ENCODE measurements at places on chromosomes 2 and 18.

DNA sequence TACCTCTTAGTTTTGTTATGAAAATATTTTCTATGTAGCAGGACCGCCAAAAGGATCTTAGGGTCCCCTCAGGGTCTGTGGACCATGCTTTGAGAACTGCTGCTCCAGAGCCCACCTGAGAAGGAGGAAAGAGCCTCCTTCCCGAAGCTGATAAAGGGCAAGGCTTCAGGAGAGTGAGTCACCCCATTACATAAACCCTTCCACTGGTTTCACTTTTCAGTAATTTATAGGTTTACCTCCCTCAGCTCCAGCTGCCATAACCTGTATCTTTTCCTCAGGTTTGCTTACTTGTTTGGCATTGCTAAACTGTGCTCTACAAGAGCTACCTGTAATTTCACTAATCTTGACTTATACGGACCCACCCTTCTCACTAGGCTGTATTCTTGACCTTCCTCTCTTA is 6.6 kb downstream of the TTLL4 start:
- no peak for DNase-seq

GRCh38 chr2:153132418-153132817 is 346.1 kb downstream of the RPRM start:
- no peak for DNase-seq

DNA sequence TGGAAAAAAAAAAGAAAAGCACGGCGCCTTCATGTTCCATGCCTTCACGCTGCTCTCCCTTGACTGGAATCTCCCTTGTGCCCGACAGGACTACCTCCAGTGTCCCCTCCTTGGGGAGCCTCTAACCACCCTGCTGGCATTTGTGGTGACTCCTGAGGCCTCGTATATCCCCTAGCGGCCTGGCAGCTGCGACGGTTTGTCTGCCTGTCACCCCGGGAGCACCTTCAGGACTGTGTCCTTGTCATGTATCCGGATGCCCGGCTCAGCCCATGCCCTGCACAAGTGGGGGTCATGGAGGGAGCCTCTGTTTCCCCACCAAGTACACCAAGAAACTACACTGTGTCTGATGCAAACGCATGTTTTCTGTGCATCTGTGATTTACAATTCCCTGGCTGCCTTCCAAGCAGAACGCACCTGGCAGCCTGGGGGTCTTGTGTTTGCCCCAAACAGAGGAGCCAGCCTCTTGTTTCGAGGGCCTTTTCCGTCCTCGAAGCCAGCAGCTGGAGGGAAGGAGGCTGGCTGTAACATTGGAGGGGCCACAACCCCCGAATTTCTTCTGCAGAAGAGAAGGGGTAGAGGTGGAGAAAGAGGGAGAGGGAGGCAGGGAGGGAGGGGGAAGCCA is 18.9 kb downstream of the TWIST2 start:
- no peak for DNase-seq

- DNase-seq = no peak
Measured at GRCh38 chr2:203246646-203247045, 7.8 kb downstream of the CYP20A1 start.

DNA sequence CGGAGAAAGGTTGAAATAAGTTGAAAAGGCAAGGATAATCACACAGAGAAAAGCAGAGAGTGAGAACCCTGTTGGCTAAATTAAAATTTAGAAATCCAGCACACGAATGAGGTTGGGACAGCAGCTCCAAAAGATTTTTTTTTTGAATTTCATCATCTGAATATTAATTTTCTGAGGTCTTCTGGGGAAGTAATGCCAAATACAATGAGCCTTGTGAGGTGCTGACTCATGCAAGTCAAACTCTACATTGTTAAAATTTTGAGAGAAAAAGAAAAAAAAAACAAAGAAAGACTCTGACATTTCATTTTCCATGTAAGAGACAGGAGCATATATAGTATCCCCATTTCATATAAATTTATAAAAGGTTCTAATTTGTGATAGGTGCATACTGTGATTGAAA is 614.2 kb upstream of the CDH2 start:
- no peak for DNase-seq

- DNase-seq = no peak
Measured at GRCh38 chr2:74186038-74186437, 7.4 kb upstream of the MOB1A start.

GRCh38 chr2:120763931-120764330 is 28.3 kb downstream of the GLI2 start:
- no peak for DNase-seq

DNA sequence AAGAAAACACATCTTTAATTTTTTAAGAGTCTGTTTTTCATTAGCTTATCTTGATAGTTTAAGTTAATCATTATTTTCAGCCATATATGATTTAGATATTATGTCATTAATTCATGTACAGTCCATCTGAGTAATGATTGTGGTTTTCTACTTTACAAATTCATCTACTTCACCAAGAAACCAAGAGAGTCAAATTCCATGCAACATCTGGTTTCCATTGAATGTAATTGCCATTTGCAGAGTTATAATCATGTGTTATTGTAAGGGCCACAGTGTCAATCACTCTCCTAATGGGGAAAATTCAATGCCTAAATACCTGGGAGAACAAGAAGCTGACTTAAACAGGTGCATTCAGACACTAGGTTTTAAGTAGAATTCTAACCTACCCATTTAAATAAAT is 217.2 kb upstream of the OSR1 start:
- DNase-seq = no peak

- no peak for DNase-seq
Measured at GRCh38 chr2:217981084-217981730, 21.6 kb downstream of the TNS1 start.

DNA sequence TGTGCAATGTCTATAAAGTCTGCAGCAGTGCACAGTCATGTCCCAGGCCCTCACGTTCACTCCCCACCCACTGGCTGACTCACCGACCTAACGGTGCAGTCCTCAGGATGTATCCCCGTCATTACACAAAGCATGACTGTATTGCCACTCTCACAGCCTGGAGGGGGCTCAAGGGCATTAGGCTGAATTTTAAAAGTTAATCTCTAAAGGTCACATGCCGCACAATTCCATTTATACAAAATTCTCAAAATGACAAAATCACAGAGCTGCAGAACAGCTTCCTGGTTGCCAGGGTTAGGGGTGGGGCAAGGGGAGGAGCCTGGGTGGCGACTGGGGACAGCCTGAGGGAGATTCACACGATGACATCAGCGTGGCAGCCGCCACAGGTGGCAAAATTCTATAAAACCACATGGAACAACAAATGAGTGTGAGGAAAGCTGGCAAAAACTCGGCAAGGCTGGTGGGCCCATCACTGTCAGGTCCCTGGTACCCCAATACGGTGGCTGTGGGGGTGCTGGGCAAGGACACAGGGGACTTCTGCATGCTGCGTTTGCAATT is 97.6 kb downstream of the NDUFA10 start:
- no peak for DNase-seq

DNA sequence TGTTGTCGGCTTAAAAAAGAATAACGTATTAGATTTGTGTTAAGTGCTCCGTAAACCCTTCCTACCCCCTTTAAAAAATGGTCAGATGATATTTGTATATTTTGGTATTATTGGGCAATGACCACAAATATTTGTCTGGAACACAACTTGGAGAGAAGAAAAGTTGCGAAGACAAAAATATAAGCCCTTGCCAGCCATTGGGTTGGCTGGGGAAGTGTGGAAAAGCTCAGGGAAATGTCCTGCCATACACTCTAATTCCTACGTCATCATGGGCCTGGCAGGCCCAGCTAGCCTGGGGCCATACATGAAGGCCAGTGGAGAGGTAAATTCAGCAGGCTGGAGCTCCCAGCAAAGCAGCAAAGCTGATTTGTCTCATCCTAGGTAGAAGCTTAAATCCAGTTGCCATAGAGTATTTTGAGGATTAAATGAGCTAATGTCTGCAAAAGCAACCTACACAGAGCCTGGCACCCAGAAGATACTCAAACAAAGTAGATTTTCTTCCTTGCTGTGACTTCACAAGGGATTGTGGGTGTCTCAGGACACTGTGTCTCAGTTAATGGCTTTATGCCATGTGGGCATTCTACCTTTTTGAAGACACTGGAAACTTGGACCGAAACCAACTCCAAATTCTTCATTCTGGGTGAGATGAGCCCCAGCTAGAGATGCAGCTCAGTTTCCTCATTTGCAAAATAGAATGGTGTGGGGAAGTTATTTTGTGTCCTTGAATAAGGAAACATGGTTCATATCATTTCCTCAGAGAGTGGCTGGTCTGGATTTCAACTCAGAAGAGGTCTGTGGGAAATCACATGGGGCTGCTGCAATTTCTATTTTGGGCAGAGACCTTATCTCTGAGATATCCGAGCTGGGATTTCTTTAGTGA is 87.9 kb upstream of the MAP4K3 start:
- no peak for DNase-seq

- DNase-seq = no peak
Measured at GRCh38 chr18:62101321-62101721, 85.5 kb downstream of the PIGN start.

DNA sequence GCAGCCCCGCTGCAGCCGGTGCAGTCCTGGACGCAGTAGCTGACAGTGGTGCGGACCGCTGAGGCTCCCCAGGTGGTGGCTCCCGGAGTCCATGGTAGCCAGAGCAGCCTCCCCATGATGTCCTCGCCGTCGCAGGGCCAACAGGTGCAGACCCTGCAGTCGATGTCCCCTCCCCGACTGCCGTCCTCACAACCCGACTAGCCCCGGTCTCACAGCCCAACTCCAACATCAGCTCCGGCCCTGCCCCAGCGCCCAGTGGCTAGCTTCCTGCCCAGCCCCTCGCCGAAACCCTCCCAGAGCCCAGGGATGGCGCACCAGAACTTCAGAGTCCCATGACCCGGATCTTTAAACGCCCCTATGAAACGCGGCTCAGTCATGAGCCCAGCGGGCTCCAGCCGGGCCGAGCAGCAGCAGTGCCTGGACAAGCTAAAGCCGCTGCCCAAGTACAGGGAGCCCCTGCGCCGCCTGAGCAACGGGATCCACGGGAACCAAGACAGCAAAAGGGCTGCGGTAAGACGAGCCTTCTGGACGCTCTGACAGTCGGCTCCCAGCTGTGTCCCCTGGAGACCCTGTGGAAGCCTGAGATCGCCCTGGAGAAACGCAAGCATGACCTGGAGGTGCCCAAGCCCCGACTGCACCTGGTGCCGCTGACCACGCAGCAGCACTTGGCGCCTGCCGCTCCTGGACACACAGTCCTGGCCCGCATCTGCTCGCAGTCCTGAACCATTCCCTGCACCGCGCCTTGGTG is 53.8 kb upstream of the TUBA3E start:
- peak; percentile 31 for DNase-seq

DNA sequence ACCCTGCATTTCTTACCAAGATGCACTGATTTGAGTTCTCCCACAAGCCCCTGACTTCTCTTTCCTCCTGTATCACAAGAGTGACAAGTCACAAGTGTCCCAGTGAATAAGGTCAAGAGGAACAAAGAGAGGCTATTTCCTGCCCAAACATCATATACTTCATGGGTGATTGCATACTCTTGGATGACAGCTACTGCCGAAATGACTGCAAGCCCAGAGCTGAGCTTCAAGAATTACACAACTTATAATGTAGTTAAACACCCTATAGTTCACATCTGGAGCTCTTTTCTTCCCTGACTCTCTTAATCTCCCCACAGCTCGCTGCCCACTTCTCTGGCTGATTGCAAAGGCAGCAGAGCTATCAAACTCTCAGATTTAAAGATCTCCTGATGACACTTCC is 289.7 kb upstream of the PARD3B start:
- no peak for DNase-seq

DNA sequence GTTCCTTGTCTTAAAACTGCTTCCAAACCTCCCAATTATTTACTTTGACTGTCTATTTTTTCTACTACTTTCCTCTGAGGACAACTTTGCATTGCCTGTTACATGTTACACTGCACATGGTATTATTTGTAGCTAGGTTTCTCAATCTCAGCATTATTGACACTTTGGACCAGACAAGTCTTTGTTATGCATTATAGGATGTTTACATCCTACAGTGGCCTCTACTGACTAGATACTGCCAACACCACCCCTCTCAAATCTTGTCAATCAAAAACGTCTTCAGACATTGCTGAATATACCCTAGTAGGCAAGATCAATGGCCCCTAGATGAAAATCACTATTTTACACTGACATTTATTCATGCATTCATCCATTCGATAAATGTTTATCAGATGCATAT is 129.6 kb upstream of the DNAJC10 start:
- no peak for DNase-seq

GRCh38 chr18:46562674-46563192 is 94.3 kb downstream of the LOXHD1 start:
- no peak for DNase-seq

GRCh38 chr2:157420771-157421323 is 23.0 kb downstream of the CYTIP start:
- DNase-seq = no peak

DNA sequence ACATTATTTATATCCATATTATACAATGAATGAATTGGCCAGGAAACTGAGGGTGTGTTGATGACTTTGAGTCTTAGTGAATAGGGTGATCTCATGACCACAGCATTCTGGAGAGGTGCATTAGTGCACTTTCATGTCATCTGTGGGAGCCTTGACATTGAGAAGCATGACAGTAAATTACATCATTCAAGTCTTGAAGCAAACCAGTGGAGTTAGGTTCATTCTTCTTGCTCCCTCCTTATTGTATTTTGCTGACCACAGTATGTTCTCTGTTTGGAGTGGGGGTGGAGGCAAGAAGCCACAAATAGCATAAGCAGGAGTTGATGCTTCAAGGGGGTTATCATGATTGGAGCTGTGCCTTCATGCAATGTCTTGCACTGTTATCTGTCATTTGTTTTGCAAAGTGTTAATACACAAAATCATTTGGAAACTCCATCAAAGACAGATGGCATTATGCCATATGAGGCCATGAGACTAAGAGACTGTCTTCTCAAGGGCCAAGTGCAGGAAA is 680.2 kb downstream of the NYAP2 start:
- no peak for DNase-seq

GRCh38 chr18:9764011-9764481 is 55.9 kb downstream of the RAB31 start:
- no peak for DNase-seq

DNA sequence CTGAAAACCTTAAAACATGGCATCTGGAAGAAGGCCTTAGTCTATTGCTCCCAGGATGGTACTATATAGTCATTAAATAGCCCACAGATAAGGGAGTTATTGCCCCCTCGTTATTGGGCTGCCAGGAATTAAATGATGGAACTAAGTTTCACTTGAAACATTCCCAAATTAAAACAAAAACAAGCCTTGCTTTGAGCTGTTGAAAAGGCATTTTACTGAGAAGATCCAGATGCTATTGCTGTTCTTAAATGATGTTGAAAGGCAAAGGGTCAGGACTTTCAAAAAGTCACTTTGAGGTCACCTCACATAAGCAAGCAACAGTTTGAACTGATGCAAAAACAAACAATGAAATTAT is 2.0 kb upstream of the AMMECR1L start:
- no peak for DNase-seq

- no peak for DNase-seq
Measured at GRCh38 chr2:238863231-238863630, 15.3 kb downstream of the TWIST2 start.

GRCh38 chr2:118019821-118020220 is 6.0 kb upstream of the CCDC93 start:
- no peak for DNase-seq
